Activated naive CD8-positive, alpha-beta T cell treated with anti-CD3 and anti-CD28 coated beads for 36 hours (primary cell): ENCODE measurements at places on chromosomes 16 and 17. TPM values are rescaled to one million over a fixed set of nuclear protein-coding genes. Genes with fewer than 3 reads are reported as not detected.

- no peak for DNase-seq
Observed at GRCh38 chr17:62191390-62192361, 126.6 kb upstream of the MED13 start.

DNA sequence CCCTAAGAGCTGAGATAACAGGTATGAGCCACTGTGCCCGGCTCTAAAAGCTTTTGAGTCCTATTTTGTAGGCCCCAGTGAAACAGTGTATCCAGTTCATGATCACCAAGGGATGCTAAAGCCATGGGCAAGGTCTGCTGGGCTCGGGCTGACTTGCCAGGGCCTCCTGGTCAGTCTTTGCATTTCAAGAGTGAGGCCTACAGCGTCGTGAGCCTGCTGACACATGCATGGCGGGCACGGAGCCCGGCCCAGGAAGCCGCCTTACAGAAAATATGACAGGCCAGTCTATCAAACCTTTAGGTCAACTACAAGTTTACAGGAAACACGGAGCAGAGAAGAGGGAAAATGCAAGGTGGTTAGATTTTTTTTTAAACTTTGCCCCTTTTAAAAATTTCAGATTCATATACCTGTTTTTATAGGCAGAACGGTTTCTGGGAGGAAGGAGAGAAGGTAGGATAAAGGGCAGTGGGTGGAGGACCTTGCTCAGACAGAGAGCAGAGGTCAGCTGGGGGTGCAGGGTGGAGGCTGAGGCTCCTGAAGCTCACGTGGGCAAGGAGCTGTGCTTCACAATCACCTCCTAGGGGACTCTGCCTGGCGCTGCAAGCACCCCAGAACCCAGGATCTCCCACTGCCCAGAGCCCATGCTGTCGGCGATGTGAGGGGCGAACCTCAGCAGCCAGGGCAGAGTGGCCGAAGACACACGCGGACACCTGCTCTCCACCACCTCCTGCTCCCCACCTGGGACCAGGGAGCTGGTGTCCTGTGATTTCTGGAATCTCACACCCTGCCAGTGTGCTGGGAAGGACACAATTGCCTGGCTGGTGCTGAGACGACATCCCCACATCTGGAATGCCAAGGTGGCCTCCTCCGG lies 21.3 kb downstream of the C16orf95 start:
- no peak for DNase-seq

KCNJ2 gene
- not detected for total RNA-seq

DNA sequence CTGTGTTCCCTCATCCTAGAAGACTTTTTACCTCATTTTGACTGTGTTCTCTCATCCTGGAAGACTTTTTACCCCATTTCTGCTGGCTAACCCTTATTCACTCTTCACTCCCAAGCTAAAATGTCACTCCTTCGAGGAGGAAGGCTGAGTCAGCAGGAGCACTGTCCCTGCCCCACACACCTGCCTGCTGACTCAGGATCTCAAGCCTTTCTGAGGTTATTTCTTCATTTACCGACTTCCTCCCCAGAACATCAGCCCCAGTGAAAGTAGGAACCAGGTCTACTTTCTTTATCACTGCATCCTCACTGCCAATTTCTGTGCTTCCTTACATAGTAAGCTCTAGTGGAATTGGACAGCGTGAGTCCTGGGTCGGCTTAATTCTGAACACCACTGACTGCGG lies 220.6 kb downstream of the HS3ST4 start:
- DNase-seq = no peak

- no peak for DNase-seq
Observed at GRCh38 chr17:44900894-44901293, 1.6 kb upstream of the EFTUD2 start.

DNA sequence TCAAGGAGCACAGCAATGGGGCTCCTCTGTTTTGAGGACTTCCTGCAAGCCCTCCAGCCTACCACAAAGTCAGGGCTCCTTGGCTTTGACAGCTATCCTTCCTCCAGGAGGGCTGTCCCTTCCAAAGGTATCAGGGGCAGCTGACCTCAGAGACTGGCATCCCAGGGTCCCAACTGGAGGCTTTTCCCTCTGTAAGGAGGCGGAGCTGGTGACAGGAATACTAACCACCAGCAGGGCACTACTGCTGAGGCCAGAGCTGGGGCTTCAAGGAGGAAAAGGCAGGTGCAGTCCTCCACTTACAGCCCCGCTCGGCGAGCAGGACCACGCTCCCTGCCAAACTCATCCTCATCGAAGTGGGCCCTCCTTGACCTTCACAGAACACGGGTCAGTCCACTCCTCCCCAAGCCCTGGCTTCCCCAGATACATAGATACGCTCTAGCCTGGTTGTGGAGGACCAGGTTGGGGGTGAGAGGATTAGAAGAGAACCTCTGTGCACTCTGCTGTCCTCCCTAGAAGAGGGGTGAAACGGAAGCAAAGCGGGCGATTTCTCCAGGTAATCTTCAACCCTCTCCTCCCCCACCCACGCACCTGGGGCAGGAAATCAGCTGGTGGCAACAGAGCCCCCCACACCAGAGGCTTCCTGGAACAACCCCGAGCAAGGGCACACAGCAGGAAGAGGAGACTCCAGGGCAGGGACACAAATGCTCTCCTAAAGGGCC lies 20.5 kb downstream of the ST3GAL2 start:
- peak; percentile 61 for DNase-seq

GRCh38 chr17:1473170-1473569 lies 17.1 kb upstream of the CRK start:
- no peak for DNase-seq

GSG1L gene
- not detected for total RNA-seq

NCBP3 gene
- 39.9 TPM for total RNA-seq

- no peak for DNase-seq
Observed at GRCh38 chr17:42055027-42055426, 4.6 kb upstream of the C17orf113 start.

DNA sequence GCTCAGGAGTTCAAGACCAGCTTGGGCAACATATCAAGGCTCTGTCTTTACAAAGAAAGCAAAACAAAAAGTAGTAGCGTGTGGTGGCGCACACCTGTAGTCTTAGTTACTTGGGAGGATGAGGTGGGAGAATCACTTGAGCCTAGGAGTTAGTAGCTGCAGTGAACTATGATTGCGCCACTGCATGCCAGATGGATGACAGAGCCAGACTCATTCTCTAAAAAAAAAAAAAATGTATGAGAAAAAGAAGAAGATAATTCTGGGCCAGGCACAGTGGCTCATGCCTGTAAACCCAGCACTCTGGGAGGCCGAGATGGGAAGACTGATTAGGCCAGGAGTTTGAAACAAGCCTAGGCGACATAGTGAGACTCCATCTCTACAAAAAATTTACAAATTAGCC lies 28.5 kb downstream of the STAT5B start:
- no peak for DNase-seq

DNA sequence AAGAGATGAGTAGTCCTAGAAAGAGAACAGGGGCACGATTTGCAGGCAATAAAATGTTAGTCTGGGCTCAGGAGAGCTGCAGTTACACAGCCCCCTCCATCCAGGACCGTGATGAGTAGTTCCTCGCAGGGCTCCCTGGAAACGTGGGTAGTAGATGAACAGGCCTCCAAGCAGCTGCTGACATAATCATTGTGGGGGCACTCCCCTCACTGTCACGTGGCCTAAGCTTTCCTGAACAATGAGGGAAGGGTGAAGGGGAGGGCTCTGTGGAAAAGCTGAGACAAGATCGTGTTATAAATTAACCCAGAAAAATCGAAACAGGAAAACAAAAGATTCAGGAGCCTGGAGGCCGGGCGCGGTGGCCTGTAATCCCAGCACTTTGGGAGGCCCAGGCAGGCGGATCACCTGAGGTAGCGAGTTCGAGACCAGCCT lies 1.3 kb upstream of the PER1 start:
- peak; percentile 73 for DNase-seq

DNA sequence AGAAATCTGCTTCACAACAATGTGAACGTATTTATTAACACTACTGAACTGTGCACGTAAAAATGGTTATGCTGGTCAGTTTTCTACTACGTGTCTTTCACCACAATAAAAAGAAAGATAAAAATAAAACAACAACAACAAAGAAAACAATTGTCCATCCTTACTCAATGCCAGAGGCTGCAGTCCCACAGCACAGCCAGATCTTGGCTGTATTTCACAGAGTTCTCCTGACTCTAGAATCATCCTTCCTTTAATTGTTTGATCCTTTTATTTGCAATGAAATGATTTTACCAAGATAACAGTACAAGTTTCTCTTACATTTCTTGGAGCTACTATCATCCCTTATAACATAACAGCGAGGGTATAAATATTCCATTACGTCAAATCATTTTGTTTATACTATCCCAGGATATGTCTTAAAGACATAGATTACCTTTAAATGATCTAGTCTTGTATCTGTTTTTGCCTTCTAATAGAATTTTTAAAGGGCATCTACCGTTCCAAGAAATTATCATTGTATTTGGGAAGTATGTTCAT lies 103.3 kb downstream of the SLC39A11 start:
- DNase-seq = no peak

- no peak for DNase-seq
Observed at GRCh38 chr17:20961586-20961985, 81.2 kb downstream of the USP22 start.

CDH8 gene
- total RNA-seq = not detected

DNA sequence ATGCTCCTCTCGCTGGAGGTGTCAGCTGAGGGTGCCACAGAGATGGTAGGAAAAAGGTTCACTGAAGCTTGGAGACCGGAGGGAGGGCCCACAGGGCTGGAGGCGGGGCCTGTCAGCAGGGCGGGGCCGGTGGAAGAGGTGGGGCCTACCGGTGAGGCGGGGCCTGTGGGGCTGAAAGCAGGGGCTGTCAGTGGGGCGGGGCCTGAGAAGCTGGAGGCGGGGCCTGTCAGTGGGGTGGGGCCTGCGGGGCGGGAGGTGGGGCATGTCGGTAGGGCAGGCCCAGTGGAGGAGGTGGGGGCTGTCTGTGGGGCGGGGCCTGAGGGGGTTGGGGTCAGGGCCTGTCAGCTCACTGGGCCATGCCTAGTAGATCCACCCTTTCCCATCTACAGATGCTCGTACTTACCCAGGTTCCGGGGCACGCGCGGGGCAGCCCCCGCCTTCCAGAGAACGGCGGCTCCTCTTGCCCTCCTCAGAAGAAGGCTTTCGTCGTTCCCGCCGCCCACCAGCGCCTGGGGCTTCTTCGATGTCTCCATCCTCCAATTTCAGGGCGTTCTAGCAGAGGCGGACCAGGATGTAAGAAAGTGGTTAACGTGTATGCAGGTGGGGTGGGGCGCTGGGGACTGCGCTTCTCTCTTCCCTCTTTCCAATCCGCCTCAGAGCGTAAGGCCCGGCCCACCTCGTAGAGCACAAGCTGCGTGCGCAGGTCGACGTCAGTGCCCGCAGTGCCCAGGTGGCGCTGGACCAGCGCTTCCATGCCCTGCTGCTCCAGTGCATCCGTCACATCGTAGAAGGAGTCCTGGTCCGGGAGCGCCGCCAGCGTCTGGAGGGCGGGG lies 9.8 kb downstream of the TMEM208 start:
- peak; percentile 86 for DNase-seq

CHRNE gene
- total RNA-seq = 0.42 TPM

- DNase-seq = no peak
Observed at GRCh38 chr16:85878875-85879274, 20.1 kb upstream of the IRF8 start.

DNA sequence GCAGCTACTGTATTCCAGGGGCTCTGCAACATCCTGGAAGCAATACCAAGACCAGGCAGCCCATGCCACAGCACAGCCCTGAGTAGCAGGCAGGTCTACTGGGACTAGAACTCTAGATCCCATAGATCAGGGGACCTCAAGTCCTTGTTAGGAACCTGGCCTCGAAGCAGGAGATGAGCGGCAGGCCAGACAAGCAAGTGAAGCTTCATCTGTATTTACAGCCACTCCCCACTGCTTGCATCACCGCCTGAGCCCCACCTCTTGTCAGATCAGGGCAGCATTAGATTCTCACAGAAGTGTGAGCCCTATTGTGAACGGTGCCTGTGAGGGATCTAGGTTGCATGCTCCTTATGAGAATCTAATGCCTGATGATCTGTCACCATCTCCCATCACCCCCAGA lies 295.7 kb upstream of the TNRC6C start:
- DNase-seq = no peak

DNA sequence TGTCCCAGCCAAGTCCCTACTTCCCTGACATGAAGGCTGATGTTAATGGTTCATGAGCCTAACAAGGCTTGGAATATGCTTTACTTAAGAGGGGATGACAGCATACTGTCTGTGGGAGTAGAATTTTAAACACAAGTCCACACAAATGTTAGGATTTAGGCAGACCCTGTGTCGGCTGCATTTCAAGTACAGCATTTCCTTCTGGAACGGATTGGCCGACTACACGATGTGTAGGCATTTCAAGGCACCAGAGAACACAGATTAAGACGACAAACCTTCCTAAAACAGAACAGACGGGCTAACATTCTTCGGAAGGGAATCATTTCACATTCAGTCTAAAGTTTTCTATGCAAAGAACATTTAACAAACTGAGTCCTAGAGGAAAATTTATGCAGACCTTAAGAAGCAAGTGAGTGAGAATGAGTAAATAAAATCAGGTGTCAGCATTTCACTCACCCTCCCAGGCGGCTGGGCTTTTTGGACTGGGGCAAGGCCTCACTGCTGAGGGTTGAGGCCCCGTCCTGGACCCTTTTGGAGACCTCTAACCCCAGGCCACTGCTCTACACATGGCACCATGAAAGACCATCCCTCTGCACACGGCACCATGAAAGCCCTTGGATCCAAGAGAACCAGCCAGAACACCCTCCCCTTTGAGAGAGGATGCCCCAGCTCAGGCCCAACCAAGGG lies 67.5 kb downstream of the SMPD3 start:
- DNase-seq = no peak

DNA sequence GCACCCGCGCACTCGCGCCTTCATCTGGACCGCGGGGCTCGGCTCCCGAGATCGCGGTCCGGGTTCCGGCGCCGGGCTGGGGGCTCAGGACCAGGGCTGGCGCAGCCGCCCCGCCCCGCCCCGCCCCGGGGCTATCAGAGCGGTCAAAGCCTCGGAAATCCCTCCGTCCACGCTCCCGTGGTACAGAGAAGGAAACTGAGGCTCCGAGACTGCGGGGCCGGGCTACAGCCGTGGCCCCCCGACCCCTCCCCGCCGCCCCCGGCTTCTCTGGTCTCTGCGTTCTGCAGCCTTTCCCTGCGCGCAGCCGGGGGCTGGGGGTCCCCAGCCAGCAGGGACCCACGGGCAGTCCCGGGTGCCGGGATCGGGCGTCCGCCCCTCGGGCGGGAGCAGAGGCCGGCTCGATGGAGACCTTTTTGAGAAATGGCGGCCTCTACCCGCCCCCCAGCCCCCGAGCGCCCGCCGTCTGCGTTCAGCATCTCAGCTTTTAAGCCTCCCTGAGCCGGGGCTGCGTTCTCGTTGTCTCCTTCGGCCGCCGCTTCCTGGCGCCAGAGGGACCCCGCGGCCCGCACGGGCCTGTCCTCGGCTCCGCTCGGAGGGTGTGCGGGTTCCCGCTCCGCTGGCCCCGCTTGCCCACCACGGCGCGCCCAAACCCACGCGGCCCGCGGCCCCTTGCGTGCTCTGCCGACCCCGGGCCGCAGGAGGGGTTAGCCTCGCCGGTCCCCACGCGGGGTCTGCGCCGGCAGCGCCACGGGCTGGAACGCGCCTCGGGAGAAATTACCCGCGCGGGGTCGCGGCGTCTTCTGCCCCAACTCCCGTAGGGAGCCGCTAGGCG lies 1.5 kb upstream of the NPTX1 start:
- DNase-seq = peak; percentile 56

GRCh38 chr17:61551255-61551742 lies 39.7 kb downstream of the NACA2 start:
- no peak for DNase-seq

KIF18B gene
- total RNA-seq = 37.1 TPM

CACNG1 gene
- not detected for total RNA-seq

NRN1L gene
- not detected for total RNA-seq

- DNase-seq = no peak
Observed at GRCh38 chr16:52548261-52549010, 1.5 kb upstream of the TOX3 start.

GRCh38 chr17:81233811-81234505 lies 4.9 kb downstream of the TEPSIN start:
- DNase-seq = no peak
